Activated CD4-positive, alpha-beta T cell treated with anti-CD3 and anti-CD28 coated beads for 36 hours (primary cell): ENCODE measurements at places on chromosomes 7 and 10. TPM values are rescaled to one million over a fixed set of nuclear protein-coding genes. Genes with fewer than 3 reads are reported as not detected.

GRCh38 chr7:156173346-156173745 lies 361.1 kb upstream of the SHH start:
- H3K4me3 ChIP-seq: no peak overlapping the region
- H3K4me1 ChIP-seq: no peaks in the 10 kb centered on the region
- peaks cover 2% of the 10 kb centered on the region for H3K27me3 ChIP-seq
- H3K36me3 ChIP-seq: no peaks in the 10 kb centered on the region
- DNase-seq: no peak

GRCh38 chr10:99562631-99563030 lies 29.9 kb downstream of the NKX2-3 start:
- peaks cover 24% of the 10 kb centered on the region for H3K27me3 ChIP-seq
- no peak for DNase-seq

DNA sequence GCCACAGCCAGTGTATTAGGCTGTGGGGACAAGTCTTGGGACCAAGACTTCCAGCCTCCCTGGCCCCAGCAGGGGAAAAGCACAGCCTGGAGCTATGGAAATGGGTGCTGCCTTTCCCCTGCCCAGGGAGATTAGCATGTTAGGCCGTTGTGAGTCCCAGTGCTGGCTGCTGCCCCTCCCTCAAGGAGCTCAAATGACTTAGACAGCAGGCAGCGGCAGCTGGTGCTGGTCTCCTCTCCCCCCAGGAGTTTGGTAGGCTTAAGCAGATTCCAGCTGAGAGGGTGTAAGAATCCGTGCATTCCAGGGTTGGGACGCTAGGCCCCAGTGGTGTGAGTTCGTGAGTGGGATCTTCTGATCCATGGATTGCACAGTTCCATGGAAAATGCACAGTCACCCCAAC lies 301.5 kb upstream of the PHF14 start:
- no peaks in the 10 kb centered on the region for H3K36me3 ChIP-seq
- no peaks in the 10 kb centered on the region for H3K27me3 ChIP-seq
- no peak overlapping the region for H3K27ac ChIP-seq
- H3K4me3 ChIP-seq: no peak overlapping the region
- DNase-seq: no peak
- no peaks in the 10 kb centered on the region for H3K4me1 ChIP-seq

GRCh38 chr10:1473874-1474273 lies 263.5 kb downstream of the ADARB2 start:
- H3K4me3 ChIP-seq: no peak overlapping the region
- H3K27ac ChIP-seq: no peak overlapping the region
- H3K36me3 ChIP-seq: no peaks in the 10 kb centered on the region
- H3K27me3 ChIP-seq: peaks cover 6% of the 10 kb centered on the region
- no peaks in the 10 kb centered on the region for H3K4me1 ChIP-seq
- DNase-seq: no peak

GRCh38 chr7:129169686-129170440 lies 18.6 kb upstream of the SMO start:
- H3K27ac ChIP-seq: peak overlapping the region; percentile 28
- H3K4me1 ChIP-seq: peaks cover 15% of the 10 kb centered on the region
- peak; percentile 65 for DNase-seq
- H3K27me3 ChIP-seq: peaks cover 5% of the 10 kb centered on the region
- peak overlapping the region; percentile 45 for H3K4me3 ChIP-seq

- no peaks in the 10 kb centered on the region for H3K4me1 ChIP-seq
- H3K36me3 ChIP-seq: no peaks in the 10 kb centered on the region
- no peak overlapping the region for H3K27ac ChIP-seq
- no peak overlapping the region for H3K4me3 ChIP-seq
These were observed 979.1 kb upstream of the POT1 start for GRCh38 chr7:125908711-125909110.

DNA sequence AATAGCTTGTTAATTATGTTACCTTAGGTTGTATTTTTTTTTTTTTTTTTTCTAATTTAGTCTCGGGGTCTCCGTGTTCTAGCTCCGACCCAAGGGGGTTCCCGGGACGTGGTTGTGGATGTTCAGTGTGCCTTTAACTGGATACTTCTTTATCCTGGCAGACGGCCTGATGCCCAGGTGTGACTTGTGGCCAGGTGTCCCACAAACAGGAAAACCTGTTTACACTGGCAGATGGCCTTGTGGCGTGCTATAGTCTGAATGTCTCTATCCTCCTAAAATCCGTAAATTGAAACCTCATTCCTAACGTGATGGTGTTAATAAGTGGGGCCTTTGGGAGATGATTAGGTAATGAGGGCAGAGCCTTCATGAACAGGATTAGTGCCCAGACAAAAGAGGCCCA lies 546.4 kb upstream of the C7orf33 start:
- H3K36me3 ChIP-seq: no peaks in the 10 kb centered on the region
- no peak overlapping the region for H3K27ac ChIP-seq

- H3K27me3 ChIP-seq: no peaks in the 10 kb centered on the region
- peaks cover 43% of the 10 kb centered on the region for H3K4me1 ChIP-seq
- peak overlapping the region; percentile 84 for H3K27ac ChIP-seq
- peak; percentile 47 for DNase-seq
- H3K4me3 ChIP-seq: peak overlapping the region; percentile 89
- H3K36me3 ChIP-seq: peaks cover 19% of the 10 kb centered on the region
These were observed 2.3 kb upstream of the PFKFB3 start for GRCh38 chr10:6200440-6200733.

DNA sequence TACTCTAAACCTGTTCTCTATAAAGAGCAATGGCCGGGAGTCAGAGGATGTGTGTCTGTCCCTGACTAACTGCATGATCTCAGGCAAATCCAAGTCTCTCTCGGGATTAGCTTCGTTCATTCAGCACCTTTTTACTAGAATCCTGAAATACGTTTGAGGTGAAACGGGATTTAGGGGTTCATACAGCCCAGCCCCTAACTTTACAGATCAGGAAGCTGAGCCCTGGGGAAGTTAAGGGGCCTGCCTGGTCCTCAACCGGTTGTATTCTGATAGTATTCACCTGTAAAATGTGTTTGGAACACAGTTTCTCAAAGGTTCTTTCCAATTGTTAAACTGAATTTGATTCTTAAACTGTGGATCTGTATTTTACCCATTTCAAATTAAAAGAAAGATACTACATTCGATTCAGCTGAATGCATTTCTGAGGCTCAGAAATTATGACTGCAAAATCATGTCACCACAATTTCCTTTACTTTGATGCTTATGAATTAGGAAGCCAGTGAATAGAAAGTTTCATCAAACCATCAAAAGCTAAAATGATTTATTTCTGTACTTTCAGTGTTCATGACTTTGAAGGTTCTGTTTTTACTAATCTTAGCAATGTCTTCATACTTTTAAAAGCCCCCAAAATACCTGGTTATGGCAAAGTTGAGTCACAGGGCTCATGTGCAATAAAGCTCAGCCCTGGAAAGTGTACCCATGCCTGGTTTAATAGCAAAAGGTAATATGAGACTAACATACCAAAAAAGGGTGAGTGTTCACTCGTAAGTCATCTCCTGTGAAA lies 28.9 kb upstream of the EZH2 start:
- DNase-seq: peak; percentile 83
- H3K27ac ChIP-seq: peak overlapping the region; percentile 98
- peaks cover 79% of the 10 kb centered on the region for H3K4me1 ChIP-seq
- peaks cover 8% of the 10 kb centered on the region for H3K36me3 ChIP-seq
- peak overlapping the region; percentile 47 for H3K4me3 ChIP-seq

DNA sequence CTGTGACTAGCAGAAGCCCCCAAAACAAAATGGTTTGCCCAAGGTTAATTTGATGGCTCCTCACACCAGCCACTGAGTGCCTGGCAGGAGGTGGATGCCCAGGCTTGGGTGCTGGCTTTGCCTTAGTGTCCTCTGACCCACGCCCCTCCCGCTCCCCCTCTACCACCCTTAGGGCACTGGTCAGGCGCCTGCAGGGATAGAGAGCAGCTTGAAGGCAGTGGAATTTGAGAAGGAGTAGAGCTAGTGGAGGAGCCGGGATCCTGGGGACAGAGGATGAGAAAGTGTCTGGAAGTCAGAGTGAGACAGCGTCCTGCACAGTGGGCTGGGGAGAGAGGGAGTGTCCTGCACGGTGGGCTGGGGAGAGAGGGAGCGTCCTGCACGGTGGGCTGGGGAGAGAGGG lies 139.4 kb downstream of the DNAJB6 start:
- peaks cover 45% of the 10 kb centered on the region for H3K4me1 ChIP-seq
- peaks cover 15% of the 10 kb centered on the region for H3K36me3 ChIP-seq
- H3K4me3 ChIP-seq: no peak overlapping the region
- DNase-seq: no peak

GRCh38 chr10:92432596-92432995 lies 141.3 kb downstream of the IDE start:
- H3K4me1 ChIP-seq: no peaks in the 10 kb centered on the region
- DNase-seq: no peak
- no peaks in the 10 kb centered on the region for H3K27me3 ChIP-seq
- no peaks in the 10 kb centered on the region for H3K36me3 ChIP-seq
- no peak overlapping the region for H3K4me3 ChIP-seq

GRCh38 chr7:157493776-157494175 lies 157.0 kb downstream of the DNAJB6 start:
- peaks cover 9% of the 10 kb centered on the region for H3K27me3 ChIP-seq
- no peak overlapping the region for H3K27ac ChIP-seq
- H3K36me3 ChIP-seq: no peaks in the 10 kb centered on the region
- no peak overlapping the region for H3K4me3 ChIP-seq
- no peak for DNase-seq

DNA sequence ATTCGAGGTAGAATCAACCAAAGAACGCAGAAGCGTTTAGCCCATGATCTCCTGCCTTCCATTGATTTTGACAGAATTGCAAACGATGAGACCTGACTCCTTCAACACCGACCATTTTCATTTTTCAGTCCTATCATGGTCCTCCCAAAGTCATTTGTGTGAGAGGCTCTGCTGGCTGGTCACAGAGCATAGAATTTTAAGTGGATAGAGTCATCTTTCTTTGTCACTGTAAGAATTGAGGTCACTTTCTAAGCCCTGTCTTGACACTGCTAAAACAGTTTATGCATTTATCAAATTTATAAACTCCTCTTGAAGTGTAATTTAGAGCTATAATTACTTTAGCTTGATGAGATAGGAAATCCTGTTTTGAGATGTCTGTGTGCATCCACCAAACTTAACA lies 72.0 kb downstream of the UBE3C start:
- no peak for DNase-seq
- no peaks in the 10 kb centered on the region for H3K4me1 ChIP-seq
- H3K27ac ChIP-seq: no peak overlapping the region
- H3K4me3 ChIP-seq: no peak overlapping the region

GRCh38 chr7:55250313-55250712 lies 114.8 kb upstream of the LANCL2 start:
- H3K4me3 ChIP-seq: no peak overlapping the region
- no peaks in the 10 kb centered on the region for H3K36me3 ChIP-seq
- H3K4me1 ChIP-seq: peaks cover 4% of the 10 kb centered on the region
- DNase-seq: no peak

DNA sequence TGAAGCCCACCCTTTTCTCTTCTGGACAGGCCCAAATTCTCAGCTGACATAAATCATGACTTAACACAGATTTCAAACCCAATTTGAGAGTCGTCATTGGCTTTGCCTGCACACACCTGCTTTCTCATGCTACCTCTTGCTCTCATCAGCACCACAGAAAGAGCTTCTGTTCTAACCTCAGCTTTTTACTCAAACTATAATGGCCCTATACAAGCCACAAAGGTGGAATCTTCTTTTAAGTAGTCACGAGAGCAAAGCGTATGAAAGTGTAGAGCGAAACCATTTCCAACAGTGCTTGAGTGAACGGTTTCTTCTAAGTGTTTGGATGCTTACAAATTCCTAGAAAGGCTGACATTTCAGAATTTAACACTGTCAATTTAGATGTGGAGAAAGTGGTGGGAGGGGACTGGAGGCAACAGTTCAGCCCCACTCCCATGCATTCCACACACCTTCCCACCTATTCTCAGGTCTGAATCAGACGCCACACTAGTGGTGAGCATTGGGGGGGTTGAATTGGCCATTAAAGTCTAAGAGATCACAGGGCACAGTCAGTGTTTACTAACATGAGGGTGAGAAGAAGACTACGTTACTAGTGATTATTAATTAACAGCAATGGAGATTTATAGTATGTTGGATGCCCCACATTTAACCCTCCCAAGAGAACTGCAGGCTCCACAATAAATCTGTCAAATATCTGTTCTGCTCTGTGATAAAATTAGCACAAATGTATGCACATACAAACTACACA lies 114.0 kb downstream of the PRKCQ start:
- no peak overlapping the region for H3K4me3 ChIP-seq
- DNase-seq: peak; percentile 42
- H3K27me3 ChIP-seq: no peaks in the 10 kb centered on the region
- peak overlapping the region; percentile 72 for H3K27ac ChIP-seq
- peaks cover 67% of the 10 kb centered on the region for H3K36me3 ChIP-seq
- peaks cover 28% of the 10 kb centered on the region for H3K4me1 ChIP-seq

DNA sequence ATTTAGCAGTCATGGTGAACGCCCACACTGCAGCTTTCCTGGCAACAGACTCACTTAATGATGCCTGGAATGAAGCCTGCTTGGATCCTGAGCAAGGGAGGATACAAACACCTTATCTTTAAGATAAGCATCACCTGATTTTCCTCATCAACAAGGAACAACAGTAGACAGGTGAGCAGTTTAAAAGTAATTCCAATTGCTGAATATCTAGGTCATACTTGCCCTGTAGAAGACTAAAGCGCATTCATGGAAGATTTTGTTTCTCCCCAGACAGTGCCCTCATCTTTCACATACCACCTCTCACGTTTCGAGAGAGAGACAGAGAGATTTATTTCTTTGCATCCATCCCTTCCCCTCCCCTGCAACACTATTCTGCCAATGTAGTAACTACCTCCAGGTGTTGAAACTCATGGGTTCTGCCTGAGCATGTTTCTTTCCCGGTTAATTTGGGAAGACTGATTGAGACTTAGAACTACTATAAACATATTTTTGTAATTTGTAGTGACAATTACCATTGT lies 660.7 kb downstream of the PARD3 start:
- no peak overlapping the region for H3K4me3 ChIP-seq
- H3K36me3 ChIP-seq: no peaks in the 10 kb centered on the region
- H3K4me1 ChIP-seq: no peaks in the 10 kb centered on the region
- no peak for DNase-seq
- no peak overlapping the region for H3K27ac ChIP-seq
- H3K27me3 ChIP-seq: peaks cover 4% of the 10 kb centered on the region

- no peak overlapping the region for H3K4me3 ChIP-seq
- no peaks in the 10 kb centered on the region for H3K4me1 ChIP-seq
- no peaks in the 10 kb centered on the region for H3K36me3 ChIP-seq
- no peak overlapping the region for H3K27ac ChIP-seq
- no peak for DNase-seq
- H3K27me3 ChIP-seq: peaks cover 20% of the 10 kb centered on the region
These were observed 7.5 kb downstream of the LAMB1 start for GRCh38 chr7:107995184-107996071.

Gene ING3
- total RNA-seq: 26.5 TPM

Gene MALRD1
- total RNA-seq: not detected

Gene ACSM6
- not detected for total RNA-seq

Gene KLLN
- total RNA-seq: 0.34 TPM

Gene GNAT3
- total RNA-seq: not detected

Gene PTPRZ1
- total RNA-seq: not detected

Gene ADGRA1
- total RNA-seq: not detected

Gene FEZF1
- not detected for total RNA-seq
